AG10803 (cell line): ENCODE measurements at places on chromosomes 13 and 19.

- peak; percentile 35 for DNase-seq
Measured at GRCh38 chr13:21234526-21234925, 58.1 kb downstream of the MRPL57 start.

DNA sequence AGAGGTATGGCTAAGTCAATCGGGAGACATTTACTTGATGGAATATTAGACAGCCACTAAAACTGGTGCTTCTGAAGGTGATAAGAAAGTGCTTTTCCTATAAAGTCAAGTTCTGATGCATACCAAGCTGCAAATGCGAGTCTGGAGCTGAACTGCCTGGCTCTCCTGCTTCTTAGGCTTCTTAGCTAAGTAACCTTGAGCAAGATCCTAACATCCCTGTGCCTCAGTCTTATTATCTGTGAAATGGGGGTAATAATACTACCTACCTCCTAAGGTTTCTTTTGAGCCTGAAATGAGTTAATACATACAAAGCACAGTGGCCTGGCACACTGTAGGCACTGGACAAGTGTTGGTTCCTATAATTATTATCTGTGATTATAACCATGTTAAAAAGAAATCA is 64.5 kb downstream of the ZIC5 start:
- no peak for DNase-seq

DNA sequence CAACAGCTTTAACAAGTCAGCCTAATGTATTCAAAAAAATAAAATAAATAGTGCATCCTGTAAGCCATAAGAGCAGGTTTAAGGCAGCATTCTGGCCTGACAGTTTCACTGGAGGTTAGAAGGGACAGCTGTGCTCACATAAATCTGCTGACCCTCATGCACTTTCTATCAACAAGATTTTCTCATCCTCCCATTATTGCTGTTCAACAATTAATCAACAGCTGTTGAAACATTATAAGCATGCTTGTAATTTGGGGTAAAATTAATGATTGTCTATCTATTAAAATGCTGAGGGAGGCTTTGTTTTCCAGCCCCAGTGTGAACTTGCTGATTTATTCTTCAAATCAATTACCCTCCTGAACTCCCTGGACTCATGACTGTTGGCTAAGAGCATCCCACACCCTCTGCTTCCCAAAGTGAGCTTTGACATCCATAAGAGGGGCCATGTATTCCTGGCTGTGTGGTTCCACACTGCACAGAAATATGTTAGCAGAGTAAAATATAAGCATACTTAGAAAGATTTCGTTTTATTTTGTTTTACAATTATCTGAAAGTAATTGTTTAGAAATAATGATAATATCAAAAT is 492.4 kb downstream of the EFNB2 start:
- no peak for DNase-seq

DNA sequence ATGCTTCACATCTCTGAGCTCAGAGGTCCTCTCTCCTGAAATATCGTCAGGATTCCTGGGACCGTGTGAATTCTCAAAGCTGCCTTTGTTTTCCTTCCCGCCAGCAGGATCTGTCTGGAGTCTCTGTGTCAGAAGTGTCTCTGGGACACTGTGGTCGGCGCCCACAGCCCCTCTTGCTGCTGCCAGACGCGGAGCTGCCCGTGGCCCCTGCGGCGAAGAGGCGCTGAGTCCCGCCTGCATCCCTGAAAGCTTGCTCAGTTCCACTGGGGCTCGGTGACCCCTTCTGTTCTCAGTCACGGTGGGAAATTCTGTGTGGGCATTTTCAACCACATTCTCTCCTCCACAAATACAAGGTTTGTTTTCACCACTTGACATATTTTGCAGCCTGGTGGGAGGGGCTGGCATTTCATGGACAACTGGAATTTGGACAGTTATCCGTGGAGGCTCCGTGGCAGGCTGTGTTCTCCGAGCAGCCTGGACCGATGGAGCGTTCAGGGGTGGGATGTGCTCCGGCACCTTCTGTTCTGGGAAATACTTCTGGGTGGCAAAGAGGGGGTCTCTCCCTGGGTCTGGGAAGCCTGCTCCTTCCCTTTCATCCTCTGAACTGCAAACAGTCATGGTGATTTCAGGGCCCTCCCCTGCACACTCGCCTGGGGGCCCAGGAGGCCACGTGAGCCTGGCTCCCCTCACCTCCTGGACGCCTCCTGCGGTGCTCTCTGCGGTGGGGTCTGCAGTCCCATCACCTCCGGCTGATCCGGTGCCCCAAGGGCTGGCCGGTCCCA is 42.6 kb upstream of the GRTP1 start:
- DNase-seq: no peak

DNA sequence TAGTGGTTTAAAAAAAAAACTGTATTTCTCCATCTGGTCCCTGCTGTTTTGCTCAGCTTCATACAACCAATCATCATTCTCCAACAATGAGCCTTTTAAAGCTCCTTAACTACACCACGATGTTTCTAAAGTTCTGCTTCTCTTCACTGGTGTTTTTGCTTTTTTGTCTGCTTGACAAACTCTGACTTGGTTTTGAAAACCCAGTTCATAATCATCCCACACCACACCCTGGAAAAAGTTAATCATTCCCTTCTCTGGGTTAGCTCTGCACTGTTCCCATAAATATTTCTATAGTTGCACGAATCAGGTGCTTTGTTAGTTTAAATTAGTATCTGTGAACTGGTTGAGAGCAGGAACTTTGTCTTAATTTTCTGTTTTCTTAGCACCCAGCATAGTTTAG is 217.1 kb downstream of the ENOX1 start:
- no peak for DNase-seq

DNA sequence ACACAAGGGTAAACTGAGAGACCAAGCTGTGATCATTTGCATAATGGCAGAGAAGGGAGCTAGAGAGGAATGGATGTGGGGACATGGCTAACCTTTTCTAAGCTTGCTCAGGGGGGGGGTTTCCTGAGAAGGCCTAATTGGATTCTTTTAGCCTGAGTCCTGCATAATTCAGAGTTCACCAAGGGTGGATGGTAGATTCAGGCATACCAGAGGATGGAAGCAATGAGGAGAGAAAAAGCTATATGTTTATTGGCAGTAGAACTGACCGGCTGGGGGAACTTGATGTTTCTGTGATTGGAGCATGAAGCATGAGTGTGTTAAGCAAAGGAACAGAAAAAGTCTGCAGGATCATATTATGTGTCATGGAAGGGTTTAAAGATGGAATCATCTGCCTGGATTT is 65.9 kb upstream of the KLF12 start:
- DNase-seq: peak; percentile 44

DNA sequence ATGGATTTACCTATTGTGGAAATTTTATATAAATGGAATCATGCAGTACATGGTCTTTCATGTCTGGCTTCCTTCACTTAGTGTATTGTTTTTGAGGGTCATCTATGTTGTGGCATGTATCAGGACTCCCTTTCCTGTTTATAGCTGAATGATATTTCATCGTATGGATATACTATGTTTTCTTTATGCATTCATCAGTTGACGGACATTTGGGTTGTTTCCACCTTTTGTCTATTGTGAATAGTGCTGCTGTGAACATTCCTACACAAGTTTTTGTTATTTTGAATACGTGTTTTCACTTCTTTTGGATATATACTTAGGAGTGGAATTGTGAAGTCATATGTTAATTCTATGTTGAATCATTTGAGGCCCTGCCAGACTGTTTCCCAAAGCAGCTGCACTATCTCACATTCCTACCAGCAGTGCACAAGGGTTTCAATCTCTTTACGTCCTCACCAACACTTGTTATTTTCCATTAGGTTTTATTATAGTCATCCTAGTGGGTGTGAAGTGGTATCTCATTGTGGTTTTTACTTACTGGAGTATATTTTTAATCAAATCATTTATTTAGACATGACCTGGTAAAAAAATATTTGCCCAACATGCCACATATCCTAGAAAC is 262.7 kb downstream of the DLEU7 start:
- peak; percentile 66 for DNase-seq

- peak; percentile 43 for DNase-seq
Measured at GRCh38 chr13:107104631-107105030, 536.7 kb upstream of the ARGLU1 start.

DNA sequence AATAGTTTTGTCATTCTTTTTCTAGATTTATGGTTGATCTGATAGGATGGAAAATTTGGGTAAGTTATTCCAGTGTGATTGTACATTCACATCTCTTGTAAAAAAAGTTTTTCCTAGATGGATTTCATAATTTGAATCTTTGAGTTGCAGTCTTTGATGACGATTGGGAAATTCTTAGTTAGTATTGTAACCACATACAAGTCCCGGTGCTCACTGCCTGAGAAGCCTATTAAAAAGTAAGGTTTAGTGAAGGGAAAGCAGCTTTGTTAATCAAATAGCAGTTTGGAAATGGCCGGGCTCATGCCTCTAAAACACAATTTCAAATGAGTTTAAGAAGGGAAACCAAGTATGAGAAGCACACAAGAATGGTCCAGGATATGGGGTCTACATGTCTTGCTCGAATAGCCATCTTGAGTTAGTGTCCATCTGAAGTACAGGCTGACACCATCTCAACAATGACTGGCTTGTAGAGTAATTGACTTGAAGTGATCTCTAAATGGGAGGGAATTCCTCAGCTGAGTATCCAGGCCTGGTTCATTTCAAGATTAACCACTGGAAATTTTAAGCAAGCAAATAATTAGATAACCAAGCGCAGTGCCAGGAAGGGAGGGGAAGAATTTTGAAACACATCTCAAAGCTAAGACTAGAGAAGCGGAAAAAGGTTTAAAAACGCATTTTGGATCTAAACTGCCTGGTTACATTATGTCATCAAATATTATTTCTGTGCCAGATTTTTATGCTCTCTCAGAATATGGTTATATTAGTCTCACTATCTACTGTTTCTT is 1145.6 kb upstream of the MIR17HG start:
- peak; percentile 9 for DNase-seq

- peak; percentile 60 for DNase-seq
Measured at GRCh38 chr19:4456843-4457653, 546 bp downstream of the UBXN6 start.

- DNase-seq: no peak
Measured at GRCh38 chr19:1321539-1321938, 35.9 kb downstream of the EFNA2 start.

GRCh38 chr13:42525035-42525504 is 48.9 kb upstream of the TNFSF11 start:
- peak; percentile 44 for DNase-seq

DNA sequence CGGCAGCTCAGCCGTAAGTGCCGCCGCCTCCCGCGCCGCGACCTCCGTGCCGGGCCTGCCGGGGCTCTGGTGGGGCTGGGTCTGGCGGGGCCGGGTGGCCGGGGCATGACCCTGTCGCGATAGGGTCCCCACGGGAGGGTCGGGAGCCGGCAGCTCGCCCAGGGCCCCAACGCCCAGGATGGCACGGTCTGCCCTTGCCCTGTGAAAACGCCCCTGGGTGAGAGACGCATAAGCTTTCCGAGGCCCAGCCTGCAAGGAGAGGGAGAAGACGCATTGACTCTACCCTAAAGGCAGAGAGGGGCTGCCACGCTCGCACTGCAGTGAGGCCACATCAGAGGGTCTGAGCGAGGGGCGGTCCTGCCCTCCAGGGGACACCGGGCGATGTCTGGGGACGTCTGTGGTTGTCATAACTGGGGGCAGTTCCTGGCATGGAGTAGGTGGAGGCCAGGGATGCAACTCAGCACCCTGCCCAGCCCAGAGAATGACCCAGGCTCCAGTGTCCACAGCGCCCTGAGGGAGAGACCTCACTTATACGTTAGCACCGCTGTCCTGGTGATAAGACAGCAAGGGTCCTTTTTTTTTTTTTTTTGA is 539 bp downstream of the ZNF554 start:
- DNase-seq: no peak

DNA sequence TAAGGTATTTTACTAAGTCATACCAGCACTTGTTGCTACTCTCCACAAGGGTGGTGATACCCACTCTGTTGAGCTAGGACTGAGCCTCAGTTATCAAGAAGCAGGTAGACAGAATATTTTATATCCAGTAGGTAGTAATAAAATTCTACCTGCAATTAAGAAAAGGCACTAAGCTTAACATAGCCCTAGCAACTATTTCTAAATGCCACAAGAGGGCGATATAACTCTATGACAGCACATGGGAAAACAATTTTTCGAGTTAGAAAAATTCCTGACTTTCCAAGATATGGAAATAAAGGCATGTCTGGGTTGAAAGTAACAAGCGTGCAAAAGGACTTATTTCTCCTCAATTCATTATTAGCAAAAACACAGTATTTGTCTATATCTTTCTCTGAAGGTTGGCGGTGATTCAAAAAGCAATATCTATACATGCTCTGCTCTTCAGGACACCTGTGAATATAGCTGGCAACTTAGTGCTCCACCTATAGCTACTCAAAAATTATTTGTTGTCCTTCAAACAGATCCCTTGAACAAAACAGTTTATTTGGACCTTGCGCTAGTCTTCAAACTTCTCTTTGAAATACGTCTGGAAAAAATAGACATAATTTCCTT is 14.7 kb downstream of the CCDC169 start:
- peak; percentile 50 for DNase-seq

DNA sequence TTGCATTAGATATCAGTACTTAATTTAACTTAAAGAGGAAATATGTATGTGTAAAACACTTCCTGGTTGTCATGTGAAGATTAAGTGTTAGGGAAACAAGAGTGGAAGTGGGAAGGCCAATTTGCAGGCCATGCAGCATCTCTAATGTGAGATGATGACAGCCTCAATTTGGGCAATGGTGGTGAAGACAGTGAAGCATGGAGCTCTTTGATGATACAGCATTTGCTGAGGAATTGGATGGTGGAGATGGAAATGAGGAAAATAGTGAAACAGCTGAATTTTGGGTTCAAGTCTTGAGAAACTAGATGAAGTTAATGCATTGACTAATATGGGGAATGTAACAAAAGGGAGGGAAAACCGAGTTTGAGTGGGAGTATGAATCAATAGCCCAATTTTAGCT is 231.7 kb upstream of the MIR17HG start:
- DNase-seq: no peak

DNA sequence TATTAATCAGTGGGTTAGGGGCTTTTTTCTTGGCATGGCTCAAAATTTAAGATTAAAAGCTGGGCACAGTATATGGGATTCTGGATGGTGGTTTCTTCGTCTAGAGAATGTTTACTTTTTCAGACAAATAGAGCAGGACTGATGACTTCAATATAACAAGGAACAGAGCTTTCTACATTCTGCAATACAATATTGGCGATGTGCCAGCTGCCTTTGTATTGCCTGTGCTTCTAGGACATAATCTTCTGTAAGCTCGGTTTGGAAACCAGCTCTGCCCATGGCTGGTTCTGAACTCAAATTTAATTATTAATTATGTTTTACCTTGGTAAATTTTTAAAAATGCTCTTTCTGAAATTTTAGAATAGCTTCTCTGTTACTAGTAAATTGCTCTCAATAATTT is 139.1 kb upstream of the TRPC4 start:
- DNase-seq: no peak

DNA sequence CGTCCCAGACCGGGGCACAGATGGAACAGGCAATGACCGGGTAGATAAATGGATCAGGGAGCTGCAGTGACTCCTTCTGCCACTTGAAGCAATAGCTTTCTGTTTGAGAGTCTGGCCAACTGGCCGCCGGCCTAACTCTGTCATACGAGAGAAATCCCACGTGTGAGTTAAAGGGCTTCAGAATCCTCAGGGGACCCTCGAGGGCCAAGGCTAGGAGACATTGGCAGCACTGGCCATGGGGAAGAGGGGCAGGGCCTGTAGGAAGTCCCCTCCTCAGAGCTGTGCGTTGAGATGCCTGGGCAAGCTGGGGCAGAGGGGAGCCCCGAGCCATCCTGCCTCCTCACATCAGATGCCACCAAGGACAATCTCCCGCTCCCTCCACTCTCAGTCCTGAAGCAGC is 51.6 kb downstream of the KLF2 start:
- no peak for DNase-seq

GRCh38 chr19:33085570-33086128 is 4.7 kb downstream of the GPATCH1 start:
- no peak for DNase-seq
